ENCODE measurements at places on chromosomes 12 and 14.

GRCh38 chr14:89391556-89391955, 25.5 kb downstream of the FOXN3 start:
- DNase-seq = no peak

DNA sequence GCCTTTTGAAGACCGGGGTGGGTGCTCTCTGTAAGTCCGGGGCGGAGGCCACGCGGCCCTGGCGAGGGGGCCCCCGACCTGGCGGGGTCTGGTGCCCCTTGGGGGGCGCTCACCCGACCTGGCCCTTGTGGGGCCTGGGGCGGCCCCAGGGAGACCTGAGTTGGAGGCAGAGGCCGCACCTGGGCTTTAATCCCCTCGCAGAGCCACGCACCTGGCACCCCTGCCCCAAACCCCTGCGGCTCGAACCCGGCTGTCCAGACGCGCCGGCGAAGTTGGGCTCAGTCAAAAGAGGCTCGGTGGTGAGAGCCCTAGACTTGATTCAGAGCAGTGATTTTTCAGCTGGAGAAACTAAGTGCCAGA, 267 bp downstream of the CFAP251 start:
- DNase-seq = no peak

DNA sequence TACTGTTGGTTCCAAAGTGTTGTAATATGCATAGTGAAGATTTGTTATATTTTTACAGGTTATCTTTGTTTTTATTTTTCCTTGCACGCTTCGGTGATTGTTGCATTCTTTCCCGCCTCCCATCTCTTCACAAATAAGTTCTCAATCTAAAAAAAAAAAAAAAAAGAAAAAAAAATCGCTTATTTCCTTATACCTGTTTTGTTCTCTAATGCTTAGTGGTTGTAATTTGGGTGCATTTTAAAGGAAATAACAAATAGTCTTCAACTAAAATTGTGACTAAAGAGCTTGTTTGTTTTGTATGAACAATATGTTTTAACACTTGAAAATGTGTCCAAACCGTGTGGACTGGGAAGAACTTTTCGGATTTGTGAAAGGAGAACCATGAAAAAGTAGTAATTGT, 1.5 kb downstream of the CAND1 start:
- DNase-seq = no peak

GRCh38 chr12:114013575-114014345, 47.6 kb upstream of the RBM19 start:
- peak; percentile 3 for DNase-seq

- DNase-seq = no peak
Observed at GRCh38 chr12:22835431-22835830, 210.5 kb downstream of the ETNK1 start.

GRCh38 chr14:54528973-54529372, 19.3 kb downstream of the CGRRF1 start:
- no peak for DNase-seq

GRCh38 chr12:85352016-85352415, 72.0 kb downstream of the ALX1 start:
- DNase-seq = no peak

DNA sequence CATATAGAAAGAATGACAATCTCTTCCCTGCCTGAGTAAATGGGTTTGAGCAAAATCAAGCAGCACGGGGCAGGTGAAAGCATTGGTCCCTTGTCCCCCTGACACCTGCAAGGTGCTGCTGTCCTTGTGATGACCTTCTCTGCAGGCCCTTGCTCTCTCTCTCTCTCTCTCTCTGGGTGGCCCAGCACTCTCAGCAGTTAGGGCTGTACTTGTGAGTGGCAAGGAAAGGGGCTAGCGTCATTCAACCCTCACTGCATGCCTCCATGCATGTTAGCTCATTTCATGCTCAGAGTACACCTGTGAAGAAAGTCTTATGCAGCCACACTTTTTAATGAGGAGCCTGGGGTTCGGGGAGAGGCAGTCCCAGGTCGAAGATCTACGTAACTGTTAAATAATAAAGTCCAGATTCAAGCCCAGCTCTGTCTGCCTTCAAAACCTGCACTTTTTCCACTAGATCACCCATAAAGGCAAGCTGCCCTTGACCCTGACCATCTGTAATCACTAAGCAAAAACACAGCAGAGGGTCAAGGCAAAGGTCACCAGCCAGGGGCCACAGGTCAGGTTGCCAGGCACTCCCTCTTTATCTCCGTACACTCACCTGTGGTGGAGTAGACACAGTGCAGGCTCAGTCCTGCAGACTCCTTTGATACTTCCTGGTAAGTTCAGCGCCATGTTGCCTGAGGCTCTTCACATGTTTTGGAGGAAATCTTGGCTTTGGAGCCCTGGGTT, 44.9 kb upstream of the CLMN start:
- no peak for DNase-seq

GRCh38 chr12:93101367-93101766, 172.3 kb upstream of the EEA1 start:
- DNase-seq = no peak

GRCh38 chr12:132445884-132446632, 43.9 kb upstream of the FBRSL1 start:
- no peak for DNase-seq

DNA sequence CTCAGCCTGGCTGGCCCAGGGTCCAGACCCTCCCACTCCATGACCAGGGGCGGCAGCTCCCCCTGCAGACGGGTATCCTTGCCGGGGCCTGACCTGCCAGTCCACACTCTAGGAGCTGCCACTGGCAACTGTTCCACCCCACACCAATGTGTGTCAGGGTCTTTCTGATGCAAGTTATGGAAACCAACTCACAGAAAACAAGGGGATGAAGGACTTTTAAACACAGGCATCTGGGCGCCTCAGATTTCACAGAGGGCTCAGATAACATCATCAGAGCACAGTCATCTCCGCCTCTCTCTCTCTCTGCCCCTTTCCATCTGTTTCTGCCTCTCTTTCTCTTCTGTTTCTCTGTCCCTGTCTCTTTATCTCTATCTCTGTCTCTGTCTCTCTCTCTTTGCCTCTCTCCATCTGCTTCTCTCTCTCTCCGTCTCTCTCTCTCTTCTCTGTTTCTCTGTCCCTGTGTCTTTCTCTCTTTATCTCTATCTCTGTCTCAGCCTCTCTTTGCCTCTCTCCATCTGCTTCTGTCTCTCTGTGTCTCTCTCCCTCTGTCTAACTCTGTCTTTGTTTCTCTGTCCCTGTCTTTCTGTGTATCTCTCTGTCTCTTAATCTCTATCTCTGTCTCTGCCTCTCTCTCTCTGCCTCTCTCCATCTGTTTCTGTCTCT, 67.4 kb upstream of the FBRSL1 start:
- DNase-seq = no peak

DNA sequence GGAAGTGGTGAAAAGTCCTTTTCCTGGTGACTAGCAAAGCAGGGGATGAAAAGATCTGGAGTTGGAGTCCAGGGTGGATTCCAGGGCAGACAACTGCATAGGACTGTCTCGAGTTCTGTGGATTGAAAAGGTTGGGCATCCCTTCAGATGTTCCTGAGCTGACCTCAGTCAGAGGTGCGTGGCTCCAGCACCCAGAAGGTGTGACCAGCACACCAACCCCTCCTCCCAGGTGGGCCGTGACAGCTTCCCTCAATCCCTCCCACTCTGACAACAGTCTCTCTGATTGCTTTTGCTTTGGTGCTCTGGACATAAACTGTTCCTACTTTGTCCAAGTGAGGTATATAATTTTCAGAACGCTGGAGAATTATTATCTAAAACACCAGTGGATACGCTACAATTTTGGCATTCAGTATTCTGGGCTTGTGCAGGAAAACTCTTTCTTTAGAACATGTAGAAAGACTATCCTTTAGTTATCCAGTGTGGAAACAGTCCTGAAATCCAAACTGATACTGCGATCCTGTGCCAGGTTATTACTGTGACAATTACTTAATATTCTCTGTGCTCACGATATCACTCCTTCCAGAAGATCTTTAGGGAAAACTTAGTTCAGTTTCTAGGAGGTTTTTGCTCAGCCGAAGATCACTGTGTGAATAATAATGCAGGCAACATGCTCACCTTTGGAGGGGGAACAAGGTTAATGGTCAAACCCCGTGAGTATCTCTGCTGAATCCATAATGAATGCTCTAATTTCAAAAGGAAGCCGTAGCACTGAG, 87.9 kb downstream of the DAD1 start:
- no peak for DNase-seq

DNA sequence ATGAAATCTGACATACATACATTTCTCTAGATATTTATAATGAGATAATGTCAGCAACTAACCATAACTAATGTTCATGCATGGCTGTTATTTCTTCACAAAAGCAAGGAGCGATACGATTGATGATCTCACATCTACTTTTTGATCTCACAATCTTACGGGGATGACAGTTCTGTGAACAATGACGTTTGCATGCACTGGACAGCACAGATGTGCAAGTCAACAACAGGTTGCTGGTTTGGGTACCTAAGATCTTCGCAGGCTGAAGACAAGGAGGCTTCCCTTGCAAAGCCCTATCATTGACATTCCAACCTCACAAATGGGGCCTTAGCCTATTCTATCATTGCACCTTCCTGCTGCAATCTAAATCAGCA, 53.6 kb downstream of the C12orf42 start:
- no peak for DNase-seq
